ENCODE measurements at places on chromosomes 3 and 15.

DNA sequence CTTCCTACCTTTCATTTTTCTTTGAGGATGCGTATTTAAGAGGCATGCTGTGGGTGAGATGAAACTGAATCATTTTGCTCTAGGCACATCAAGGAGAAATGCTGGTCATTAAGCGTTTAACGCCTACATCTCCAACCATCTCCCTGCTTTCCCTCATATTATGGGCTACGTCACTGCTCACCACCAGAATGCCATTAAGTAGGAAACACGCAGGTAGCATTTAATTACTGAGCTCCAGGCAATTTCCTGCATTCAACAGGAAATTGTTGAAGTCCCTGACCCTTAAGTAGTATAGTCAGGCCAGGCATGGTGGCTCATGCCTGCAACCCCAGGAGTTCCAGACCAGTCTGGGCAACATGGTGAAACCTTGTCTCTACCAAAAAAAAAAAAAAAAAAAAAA, 66.1 kb downstream of the CHSY1 start:
- no peak for DNase-seq

DNA sequence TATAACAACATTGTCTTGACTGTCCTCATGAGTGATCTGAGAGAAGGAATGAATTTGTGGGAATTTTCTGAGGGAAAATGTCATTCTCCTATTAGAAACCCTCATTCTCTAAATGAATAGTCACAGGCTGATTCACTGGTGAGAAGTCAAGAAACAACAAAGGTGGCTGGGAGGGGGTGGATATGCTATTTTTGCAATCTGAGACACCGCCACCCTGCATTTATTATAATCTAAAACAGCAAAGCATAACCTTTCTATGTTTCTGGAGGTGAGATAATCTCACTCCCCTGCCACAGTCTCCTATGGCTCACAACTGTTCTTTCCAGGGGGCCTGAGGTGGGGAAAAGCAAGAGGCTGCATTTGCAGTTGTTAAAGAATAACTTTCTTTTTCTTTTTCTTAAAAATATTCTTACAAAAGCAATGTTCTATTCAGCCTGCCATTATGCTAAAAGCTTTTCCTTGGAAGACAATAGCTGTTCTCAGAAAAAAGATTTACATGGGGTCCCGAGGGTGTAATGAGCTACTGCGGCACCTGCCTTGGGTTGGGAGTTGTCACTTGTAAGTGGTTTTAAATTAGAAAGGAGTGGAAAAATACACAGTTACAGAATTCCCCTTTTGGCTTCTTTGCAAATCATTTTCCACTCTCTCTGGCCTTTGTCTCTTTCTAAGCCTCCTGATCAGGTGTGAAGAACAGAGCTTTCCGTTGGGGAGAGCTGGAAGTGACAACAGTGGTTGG, 220.9 kb downstream of the AGBL1 start:
- no peak for DNase-seq

DNA sequence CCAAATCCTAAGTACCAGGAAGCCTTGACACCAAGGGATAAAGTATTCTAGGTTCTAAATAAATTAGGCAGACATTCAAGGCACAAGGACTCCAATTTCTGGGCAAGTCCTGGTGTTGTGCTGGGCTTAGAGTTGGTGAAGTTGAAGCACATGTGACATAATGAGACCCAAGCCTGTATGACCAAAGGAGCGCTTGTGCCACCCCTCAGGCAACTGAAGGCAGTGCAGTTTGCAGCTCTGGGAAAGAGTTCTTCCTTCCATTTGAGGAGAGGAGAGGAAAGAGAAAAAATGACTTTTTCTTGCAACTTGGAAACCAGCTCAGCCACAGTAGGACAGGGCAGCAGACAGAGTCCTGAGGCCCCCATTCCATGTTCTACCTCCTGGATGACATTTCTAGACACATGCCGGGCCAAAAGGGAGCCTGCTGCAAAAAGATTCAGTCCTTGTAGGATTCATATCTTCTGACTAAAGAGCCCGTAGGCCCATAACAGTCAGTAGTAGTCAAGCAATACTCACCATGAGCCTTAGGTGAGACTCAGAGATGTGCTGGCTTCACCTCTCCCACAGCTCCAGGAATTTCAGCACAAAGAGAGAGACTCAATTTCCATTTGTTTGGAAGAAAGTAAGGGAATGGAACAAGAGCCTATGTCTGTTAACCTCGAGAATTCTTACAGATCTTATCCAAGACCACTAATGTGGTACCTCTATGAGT, 588.8 kb upstream of the BCHE start:
- no peak for DNase-seq

GRCh38 chr3:153254361-153254760, 92.3 kb downstream of the RAP2B start:
- no peak for DNase-seq

- DNase-seq: no peak
Observed at GRCh38 chr15:82140886-82141285, 95.1 kb upstream of the MEX3B start.

GRCh38 chr3:31476209-31476608, 56.5 kb upstream of the STT3B start:
- DNase-seq: no peak

- DNase-seq: no peak
Observed at GRCh38 chr15:73984208-73984979, 7.7 kb downstream of the STOML1 start.

- no peak for DNase-seq
Observed at GRCh38 chr3:62667714-62668113, 207.5 kb downstream of the CADPS start.

- no peak for DNase-seq
Observed at GRCh38 chr3:139679220-139679775, 1.5 kb upstream of the NMNAT3 start.

DNA sequence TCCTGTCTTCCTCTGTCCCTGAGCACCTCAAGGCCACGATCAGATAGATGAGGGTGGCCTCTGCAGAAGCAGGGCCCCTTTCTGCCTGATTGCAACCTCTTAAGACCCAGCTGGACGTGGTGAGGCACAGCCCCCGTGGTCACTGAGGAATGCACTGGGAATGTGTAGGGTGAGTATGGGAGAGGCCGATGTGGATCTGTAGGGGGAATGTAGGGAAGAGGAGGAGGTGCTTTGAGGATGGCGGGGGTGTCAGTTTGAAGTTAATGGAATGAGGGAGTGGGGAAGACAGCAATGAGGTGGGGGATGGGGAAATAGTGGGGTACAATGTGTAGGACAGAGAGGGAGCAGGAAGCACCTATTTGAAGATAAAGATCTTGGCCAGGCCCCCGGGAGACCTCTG, 785 bp upstream of the IQCF5 start:
- no peak for DNase-seq

DNA sequence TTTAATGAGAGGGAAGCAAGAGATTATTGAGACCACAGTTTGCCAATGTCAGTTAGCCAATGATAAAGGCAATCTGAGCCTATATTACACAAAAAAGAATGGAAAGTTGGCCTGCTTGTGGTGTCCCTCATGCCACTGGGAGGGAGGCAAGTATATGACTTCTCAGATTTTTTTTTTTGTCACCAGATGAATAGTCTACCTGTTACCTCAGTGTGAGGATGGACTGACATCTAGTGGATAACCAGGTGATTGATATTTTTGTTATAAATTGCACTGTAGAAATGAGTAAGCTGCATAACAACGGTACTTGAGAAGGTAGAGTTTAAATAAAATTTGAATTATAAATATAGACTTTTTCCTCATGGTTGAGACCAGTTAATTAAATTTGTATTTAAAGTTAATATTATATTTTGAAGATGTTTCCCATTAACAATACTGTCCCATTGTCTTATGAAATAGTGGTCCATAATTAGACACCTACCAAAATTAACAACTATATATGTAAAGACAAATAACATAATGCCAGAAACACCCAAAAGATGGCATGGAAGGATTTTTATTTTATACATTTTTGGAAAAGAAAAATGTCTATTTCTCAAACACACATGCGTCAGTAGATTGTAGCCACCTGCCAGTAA, 237.8 kb upstream of the GADL1 start:
- no peak for DNase-seq
